HCT116 (cell line): ENCODE measurements at places on chromosomes 13 and 19. TPM values are rescaled to one million over a fixed set of nuclear protein-coding genes. Genes with fewer than 3 reads are reported as not detected.

The CCDC9 gene
- total RNA-seq: 40.6 TPM

The KLK11 gene
- not detected for total RNA-seq

GRCh38 chr19:42199440-42200115 lies 17.9 kb downstream of the DEDD2 start:
- peaks cover 21% of the 10 kb centered on the region for H3K36me3 ChIP-seq
- H3K27ac ChIP-seq: peak overlapping the region; percentile 15; the same call in 1 of the 2 replicates
- H3K4me3 ChIP-seq: no peak overlapping the region
- peaks cover 35% of the 10 kb centered on the region for H3K4me1 ChIP-seq
- no peak for DNase-seq

DNA sequence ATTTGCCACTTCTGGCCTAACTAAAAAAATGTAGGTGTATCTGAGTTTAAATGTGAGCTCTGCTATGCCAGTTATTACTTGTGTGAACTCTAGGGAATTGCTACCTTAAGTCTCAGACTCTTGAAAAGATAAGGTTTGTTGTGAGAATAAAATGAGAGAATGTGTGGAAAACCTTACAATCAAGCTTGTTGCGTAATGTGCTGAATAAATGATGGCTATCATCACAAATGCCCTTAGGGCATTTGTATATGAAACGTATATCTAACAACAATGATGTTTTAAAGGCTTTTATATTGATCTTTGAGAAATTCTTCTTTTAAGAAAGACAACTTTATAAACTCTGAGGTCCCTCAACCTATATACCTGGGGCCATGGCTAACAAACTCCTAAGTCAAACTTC lies 384.8 kb downstream of the ITGBL1 start:
- no peaks in the 10 kb centered on the region for H3K27me3 ChIP-seq
- no peaks in the 10 kb centered on the region for H3K36me3 ChIP-seq
- H3K27ac ChIP-seq: no peak overlapping the region
- no peaks in the 10 kb centered on the region for H3K4me1 ChIP-seq
- DNase-seq: no peak
- H3K4me3 ChIP-seq: no peak overlapping the region

- H3K4me1 ChIP-seq: no peaks in the 10 kb centered on the region
- no peak overlapping the region for H3K27ac ChIP-seq
- no peaks in the 10 kb centered on the region for H3K27me3 ChIP-seq
- no peak for DNase-seq
- H3K36me3 ChIP-seq: no peaks in the 10 kb centered on the region
Measured at GRCh38 chr13:40640845-40641458, 25.5 kb downstream of the FOXO1 start.
